RWPE2 (cell line): ENCODE measurements at places on chromosomes 7 and 10.

DNA sequence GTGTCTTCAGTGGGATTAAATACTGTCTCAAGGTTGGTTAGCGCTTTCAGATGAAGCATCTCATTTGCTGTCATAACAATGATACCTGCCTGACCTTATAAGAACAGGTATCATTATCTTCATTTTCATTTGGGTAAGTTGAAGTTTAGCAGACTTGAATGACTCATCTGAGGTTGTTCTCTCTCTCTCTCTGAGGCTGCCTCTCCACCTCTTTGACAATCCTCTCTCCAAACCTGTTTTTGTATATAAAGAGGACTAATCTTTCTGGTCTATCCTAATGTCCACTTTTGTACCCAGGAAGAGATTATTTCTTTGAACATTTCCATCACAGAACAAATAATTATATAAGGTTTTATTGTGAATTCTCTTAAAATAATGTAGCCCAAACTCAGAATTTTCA, 291.4 kb downstream of the KLF6 start:
- DNase-seq: no peak

DNA sequence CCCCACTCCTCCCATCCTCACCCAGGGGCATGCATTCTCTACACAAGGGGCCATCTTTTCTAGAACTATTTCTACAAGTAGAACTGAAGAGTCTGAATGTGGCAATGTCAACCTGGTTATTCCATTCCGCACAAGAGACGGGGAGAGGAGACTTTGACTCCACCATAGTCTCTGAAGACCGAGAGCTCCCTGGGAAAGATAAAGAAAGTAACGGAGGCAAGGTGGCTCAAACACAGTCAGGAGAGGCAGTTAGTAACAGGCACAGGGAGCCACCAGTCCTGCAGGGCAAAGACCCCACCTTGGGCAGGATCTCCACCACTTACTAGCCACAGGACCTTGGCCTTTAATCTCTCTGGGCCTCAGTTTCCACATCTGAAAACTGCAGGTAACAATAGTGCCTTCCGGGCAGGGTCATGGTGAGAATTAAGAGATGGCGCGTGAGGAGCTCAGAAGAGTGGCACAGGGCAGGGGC, 100.3 kb downstream of the TNS3 start:
- DNase-seq: no peak

GRCh38 chr7:106243893-106244292, 40.9 kb downstream of the NAMPT start:
- no peak for DNase-seq

DNA sequence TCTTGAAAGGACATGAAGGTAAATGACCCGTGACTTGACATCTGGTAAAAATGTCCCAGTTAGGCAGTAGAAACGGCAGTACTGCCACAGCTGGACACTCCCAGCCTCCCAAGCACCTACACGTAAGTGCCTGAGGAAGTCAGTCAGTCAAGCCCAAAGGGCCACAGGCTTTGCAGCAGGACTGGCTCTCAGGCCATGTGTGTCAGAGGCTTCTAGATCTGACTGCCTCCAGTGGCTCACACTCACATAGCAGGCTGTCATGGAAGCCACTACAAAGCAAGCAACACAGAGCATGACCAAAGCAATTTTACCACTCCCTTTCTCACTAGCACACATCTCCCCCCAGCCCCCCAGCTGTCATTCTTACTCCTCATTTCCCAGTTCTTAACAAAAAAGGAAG, 17.8 kb upstream of the CCNJ start:
- no peak for DNase-seq

DNA sequence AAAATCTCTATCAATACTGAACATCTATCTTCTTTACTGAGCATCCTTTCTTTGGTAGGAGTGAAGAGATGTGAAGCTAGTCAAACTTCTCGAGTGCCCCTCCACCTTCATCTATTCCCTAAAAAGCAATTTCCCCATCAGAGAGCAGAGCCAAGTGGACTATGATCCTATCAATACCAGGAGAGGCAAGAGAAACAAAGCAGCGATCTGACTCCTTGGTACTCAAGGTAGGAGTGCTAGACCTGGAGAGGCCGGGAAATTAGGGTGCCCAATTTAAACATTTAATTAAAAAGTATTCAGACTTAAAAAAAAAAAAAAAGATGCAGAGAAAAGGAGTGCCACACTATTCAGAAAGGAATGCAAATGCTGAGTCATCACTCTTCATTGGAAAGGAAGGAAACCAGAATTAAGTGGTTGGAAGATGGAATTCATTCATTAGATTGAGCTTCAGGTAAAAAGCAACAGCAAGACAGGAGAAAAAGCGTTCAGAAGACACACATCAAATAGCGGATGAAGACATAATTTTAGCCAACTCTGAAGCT, 1.6 kb downstream of the TIAL1 start:
- DNase-seq: no peak

DNA sequence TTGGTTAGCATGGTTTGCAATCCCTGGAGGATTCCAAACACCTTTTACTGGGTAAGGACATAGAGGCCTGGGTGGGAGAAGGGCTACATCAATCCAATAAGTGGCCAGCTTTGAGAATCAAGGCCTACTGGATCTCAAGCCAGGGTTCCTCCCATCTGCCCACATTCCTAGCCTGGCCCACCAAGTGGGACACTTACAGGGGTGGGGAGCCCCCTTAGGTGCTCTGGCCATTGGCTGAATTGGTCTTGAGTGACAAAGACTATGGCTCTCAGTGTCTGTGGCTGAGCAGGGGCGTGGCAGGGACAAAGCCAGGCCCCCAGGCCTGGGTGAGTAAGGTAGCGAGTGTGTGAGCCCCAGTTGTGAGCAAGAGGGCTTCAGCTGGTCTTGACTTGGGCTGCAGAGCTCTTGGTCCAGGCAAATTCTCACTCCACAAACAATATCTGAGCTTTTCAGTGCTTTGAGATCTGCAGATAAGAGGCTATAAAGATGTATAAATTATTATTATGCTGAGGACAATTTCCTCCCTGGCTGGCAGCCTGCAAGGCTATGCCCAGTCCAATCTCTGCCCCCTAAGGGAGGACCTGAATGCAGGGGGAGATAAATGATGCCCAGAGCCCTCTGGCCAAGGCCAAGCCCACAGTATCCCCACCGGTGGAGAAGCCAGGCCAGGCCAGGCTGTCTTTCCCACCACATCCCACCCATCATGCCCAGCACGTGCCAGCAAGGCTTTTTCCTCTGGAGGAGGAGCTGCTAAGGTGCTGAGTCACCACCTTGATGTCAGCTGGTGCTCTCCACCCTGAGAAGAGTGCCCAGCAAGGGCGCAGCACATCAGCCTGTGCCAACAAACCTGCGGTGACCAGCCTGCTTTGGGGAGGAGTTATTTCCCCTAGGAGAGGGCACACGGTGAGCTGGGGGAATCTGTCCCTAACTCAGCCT, 80.7 kb upstream of the DUSP5 start:
- no peak for DNase-seq

GRCh38 chr7:142940966-142941535, 1.8 kb downstream of the LLCFC1 start:
- no peak for DNase-seq

- DNase-seq: no peak
Observed at GRCh38 chr10:123395906-123396305, 241.7 kb downstream of the BUB3 start.

- peak; percentile 86 for DNase-seq
Observed at GRCh38 chr7:22726907-22727713, at the start of gene IL6. Gene IL6 (plus strand): TSS chr7:22727200. CDS start chr7:22727263, 63 bp downstream.

- no peak for DNase-seq
Observed at GRCh38 chr10:35933940-35934641, 292.0 kb upstream of the FZD8 start.

- no peak for DNase-seq
Observed at GRCh38 chr7:104857458-104858425, 156.3 kb upstream of the KMT2E start.

DNA sequence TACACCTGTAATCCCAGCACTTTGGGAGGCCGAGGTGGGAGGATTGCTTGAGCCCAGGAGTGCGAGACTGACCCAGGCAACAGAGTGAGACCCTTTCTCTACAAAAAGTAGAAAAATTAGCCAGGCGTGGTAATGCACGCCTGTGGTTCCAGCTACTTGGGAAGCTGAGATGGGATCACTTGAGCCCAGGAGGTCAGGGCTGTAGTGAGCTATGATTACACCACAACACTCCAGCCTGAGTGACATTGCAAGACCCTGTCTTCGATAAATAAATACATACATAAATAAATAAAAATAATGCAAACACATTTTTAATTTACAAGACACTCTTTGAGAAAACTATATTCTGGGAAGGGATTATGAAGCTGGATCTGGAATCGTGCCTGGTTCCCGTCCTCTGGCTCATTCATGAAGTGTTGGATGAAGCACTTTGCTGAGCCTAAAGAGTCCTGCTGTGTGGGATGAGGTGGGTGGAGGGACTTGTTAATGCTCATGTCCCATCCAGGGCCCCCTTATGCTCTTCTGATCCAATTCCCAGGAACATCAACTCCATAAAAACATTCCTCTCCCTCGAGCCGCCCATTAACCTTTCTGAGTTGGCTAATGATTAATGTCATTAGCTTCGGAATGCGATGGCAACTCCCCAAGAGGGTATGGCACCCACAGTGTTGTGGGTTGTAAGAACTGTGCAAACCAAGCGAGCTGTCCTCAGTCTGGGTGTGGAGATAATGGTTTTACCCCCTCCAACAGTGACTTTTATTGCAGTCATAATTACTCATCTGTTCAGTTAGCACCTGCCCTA, 236.3 kb downstream of the BAMBI start:
- DNase-seq: no peak

GRCh38 chr7:4139656-4140625, 542.2 kb upstream of the FOXK1 start:
- peak; percentile 49 for DNase-seq

GRCh38 chr7:151877911-151878835, 1.3 kb upstream of the PRKAG2 start:
- no peak for DNase-seq

DNA sequence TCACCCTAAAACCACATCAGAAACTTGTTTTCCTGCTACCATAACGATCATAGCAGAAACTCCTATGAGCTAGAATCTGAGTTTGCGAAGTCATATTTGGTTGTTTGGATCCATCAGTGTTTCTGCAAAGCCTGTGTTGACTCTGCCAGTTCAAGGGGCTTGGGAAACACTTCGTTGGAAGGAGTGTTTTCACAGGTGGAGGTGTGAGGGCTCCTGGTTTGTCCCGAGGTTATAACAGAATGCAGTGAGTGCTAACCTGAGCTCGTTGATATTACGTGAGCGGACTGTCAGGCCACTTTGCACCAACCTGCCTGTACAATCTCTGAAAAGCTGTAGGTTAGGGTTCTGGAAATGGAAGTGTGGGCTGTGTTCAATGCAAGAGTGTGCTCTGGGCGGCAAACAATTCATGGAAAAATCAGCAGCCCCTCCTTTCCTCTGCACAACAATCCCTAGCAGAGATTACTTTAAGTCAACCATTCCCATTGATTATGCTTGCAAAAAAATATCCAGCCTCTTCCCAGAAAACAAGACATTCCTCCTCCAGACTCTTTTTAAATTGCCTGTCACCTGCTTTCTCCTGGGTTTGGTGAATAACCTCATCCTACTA, 622.0 kb downstream of the TYW1 start:
- no peak for DNase-seq

DNA sequence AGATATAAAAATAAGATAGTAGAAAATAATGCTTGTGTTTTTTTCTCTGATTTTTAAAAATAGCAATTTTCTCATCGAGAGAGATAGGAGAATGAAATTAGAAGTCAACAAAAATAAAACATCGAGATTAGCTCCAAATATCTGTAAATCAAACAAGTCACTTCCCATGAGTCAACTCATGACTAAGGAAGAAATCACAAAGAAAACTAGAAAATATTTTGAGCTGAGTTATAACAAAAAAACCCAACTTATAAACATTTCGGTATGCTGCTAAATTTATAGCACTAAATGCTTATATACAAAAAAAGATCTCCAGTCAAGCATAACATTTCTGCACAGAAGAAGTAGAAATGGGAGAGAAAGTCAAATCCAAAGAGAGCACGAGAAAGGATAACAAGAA, 140.1 kb downstream of the ITGA8 start:
- DNase-seq: no peak

DNA sequence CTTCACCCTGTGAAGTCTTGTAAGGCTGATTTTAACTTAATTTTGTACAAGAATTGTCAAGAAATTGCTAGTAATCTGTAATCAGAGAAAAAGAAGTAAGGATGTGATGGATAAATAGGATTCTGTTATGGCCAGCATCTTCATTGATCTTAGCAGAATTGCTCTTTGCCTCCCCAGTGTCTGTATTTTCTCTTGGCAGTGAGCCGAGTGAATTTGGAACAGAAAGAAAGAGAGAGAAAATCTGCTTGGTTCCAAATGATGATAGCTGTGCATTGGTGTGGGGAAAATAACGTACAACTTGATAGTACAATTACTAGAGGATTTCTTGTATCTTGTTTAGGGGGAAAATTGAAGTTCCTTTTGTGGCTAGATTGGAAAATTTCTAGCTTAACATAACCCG, 34.6 kb downstream of the VTI1A start:
- DNase-seq: no peak

DNA sequence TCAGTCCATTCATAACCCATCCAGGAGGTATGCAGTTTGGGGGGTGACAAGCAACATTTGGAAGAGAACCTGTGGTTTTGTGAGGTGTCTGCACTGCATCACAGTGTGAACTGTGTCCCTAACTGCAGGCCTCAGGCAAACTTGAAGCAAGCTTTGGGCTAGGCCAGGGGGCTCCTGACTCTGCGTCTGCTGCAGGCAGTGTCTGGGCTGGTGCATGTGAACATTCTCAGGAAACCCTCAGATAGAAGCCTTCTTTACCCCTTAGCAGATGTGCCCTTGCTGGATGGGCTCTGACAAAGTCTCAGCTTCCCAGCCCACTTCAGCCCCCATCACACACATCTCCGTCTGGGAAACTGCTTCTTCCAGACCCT, 61.0 kb downstream of the VIPR2 start:
- DNase-seq: no peak

DNA sequence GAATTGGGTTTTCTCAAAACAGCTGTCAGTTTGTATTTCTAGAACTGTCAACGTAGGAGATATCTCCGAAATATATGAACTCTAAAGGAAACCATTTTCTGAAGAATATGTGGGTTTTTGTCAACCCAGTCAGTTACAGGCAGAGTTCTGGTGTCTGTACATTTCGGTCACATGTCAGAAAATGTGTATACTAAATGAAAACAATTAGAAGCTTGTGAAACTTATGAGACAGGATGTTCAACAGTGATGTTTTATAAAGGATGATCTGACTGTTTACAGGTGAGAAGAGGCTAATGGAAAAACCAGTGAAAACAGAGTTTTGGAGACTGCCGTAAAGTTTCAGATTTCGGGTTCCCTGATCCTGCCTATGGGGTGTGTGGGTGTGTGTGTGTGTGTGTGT, 6.2 kb downstream of the JAZF1 start:
- no peak for DNase-seq

DNA sequence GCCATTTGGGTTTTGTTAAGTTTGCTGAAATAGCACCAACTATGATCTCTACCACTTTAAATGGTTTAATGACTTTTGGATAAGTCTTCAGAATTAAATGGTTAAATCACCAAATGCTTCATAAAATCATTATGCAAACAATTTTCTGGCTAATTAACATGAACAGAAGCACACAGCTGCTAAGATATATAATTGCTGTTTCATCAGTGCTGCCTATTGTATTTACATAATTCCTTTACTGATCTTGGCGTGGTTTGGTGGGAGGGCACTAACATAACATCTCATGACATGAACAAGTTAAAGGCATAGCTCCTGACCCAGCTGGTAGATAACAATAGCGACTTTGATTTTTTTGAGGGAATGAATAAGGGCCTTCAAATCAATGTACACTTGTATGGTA, 94.1 kb downstream of the FZD1 start:
- DNase-seq: no peak

- DNase-seq: no peak
Observed at GRCh38 chr7:127514499-127514898, 70.9 kb downstream of the GCC1 start.

GRCh38 chr7:117248829-117249228, 74.0 kb downstream of the WNT2 start:
- no peak for DNase-seq
